ENCODE measurements at places on chromosomes 7 and 10.

GRCh38 chr10:93849593-93849992 is 44.2 kb upstream of the SLC35G1 start:
- no peak for DNase-seq

DNA sequence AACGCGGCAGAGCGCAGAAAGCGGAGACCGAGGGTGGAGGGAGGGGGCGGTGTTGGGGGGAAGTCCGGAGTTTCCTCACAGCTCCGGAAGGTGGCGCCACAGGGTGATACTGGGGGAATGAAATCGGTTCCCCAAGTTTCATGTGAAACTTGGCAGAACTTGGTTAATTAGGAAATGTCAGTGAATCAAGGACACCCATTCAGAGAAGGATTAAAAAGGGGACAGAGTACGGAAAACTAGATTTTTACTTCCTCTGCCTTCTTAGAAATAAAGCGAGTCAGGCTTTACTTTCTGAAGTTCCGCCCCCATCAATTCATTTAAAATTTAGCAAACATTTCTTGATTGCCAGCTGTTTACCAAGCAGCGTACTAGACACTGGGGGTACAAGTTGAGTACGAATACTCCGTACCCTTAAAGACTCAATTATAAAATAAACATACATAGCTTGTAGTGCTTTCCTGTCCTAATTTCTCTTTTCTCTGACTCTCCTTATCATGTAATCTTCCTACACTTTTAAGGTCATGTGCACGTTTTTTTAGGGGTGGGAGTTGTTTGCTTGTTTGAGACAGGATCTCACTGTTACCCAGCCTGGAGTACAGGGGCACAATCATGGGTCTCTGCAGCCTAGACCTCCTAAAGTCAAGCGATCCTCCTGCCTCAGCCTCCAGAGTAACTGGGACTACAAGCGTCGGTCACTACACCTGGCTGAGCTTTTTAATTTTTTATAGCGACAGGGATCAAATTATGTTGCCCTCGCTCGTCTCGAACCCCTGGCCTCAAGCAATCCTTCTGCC is 644 bp upstream of the ABI1 start:
- DNase-seq: no peak

DNA sequence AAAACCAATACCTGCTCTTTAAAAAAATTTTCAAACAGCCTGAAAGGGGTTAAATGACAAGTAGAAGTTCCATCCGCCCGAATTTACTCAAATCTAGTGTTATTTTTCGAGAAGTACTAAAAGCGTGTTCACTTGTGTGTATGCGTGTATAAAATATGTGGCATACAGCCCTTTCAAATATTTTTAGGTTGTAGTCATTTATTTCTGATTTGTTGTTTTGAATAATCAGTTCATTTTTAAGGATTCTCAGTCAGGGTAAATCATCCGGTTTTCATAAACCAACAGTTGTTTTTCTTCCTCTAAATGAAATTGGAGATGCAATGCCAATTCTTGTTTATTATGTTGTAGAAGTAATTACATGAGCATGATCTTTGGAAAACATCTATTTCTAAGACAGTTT is 6.9 kb upstream of the SUN1 start:
- DNase-seq: no peak

DNA sequence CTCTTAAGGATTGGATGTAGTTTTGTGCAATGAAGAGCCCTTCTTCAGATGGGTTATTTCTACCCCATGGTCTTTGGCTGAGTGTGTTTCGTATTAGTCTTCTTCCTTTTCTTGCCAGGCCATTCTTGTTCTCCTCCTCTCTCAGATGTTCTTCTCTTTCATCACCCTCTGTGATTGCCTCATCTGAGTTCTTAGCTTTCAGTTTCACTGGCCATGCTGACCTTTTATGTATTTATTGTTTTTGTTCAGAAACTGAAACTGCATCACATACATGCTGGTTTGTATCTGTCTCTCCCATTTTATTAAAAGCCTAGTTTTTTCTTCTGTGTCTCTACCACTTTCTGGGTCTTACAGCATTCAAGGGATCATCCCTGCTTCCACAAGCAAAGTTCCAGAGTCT is 21.7 kb upstream of the PCGF5 start:
- no peak for DNase-seq

- DNase-seq: no peak
Observed at GRCh38 chr7:125279961-125280360, 350.3 kb upstream of the POT1 start.
